ENCODE measurements at places on chromosomes 16 and 17.

DNA sequence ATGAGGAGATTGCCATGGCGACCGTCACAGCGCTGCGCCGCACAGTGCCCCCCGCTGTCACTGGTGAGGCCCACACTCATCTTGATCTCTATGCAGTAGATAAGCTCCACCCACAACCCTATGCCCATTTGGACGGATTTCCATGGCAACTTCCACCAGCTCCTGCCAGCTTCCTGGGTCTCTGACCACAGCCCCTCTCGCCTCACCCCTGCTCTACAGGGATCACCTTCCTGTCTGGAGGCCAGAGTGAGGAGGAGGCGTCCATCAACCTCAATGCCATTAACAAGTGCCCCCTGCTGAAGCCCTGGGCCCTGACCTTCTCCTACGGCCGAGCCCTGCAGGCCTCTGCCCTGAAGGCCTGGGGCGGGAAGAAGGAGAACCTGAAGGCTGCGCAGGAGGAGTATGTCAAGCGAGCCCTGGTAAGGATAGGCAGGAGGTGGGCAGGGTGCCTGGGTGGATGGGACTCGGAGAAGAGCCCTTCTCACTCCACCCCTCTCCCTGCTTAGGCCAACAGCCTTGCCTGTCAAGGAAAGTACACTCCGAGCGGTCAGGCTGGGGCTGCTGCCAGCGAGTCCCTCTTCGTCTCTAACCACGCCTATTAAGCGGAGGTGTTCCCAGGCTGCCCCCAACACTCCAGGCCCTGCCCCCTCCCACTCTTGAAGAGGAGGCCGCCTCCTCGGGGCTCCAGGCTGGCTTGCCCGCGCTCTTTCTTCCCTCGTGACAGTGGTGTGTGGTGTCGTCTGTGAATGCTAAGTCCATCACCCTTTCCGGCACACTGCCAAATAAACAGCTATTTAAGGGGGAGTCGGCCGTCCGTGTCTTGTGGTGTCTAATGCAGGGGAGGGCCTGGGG, 4.3 kb downstream of the ALDOA start:
- no peak for DNase-seq

DNA sequence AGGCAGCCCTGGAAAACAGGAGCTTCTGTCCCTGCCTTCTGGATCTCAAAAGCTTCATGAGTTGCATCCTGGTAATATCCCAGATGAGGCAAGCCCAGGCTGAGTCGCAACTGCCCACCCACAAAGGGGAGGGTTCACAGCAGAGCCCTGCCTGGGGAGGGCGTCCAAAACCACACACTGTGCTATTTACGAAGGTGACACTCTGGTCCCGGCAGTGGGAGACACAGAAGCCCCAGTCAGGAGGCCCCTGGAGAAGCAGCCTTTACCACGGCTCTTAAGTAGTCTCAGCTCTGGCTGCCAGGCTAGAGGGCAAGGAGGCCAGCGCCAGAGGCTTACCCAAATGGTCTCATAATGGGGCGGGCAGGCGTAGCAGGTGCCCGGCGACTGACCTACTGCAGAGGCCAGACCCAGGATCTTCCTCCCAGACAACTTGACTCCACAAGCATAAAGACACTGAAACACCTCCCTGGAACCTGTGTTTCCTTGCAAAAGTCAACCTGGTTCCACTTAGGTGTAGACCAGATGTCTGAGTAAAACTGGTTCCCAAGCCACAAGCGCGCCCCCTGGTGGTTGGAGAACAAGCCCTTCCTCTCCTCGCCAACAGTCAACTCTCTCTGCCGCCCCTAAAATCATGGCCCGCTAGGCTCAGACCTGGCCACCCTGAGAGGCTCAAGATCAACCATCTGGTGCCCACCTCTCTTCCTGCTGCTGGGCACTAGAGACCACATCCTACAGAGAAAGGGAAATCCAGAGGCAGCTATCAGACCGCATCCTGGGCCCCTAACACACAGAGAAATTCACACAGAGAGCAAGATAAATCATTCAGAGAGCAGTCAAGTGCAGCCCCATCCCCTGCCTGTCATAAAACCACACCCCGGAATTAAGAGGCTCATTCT, 5.2 kb downstream of the AXIN2 start:
- peak; percentile 70 for DNase-seq

GRCh38 chr17:39239640-39240314, 14.0 kb upstream of the STAC2 start:
- no peak for DNase-seq

DNA sequence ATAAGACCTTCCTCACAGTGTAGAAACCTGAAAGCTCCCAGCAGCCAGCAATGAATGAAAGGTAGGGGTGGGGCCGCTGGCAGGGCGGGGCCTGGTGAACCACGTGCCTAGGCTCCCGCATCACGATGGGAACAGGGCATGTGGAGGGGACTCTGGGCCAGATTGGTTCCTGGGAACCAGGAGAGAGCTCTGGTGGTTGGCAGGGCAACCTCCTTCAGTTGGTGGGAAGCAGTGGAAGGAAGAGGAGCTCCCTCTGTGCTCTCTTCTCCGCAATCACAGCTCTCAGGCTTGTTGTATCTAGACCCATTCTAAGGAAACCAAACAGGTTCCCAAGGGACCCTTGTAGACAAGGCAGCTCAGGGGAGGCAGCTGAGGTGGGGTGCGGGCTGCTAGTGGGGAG, 10.5 kb downstream of the GGA2 start:
- DNase-seq: no peak

DNA sequence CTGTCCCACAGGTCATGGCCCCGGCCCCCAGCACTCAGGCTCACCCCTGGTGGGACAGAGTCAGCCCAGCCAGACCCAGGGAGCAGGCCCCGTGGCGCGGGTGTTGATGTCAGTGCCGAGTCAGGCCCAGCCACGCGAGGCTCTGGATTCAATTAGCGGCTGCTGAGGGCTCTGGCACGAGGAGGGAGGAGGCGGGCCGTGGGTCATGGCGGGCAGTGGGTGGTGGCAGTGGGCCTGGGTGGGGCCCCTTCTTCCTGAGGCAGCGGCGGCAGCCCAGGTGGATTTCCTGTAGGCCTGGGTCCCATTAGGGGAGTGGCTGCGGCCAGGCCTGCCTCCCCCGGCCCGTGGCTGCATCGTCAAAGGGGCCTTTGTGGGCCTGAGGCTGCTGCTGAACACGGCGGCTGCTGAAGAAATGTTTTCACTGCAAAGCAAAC, 12.9 kb downstream of the VASN start:
- no peak for DNase-seq

GRCh38 chr17:8791910-8792270, 7.3 kb downstream of the MFSD6L start:
- no peak for DNase-seq

- DNase-seq: no peak
Measured at GRCh38 chr16:85916141-85916890, 17.4 kb downstream of the IRF8 start.

DNA sequence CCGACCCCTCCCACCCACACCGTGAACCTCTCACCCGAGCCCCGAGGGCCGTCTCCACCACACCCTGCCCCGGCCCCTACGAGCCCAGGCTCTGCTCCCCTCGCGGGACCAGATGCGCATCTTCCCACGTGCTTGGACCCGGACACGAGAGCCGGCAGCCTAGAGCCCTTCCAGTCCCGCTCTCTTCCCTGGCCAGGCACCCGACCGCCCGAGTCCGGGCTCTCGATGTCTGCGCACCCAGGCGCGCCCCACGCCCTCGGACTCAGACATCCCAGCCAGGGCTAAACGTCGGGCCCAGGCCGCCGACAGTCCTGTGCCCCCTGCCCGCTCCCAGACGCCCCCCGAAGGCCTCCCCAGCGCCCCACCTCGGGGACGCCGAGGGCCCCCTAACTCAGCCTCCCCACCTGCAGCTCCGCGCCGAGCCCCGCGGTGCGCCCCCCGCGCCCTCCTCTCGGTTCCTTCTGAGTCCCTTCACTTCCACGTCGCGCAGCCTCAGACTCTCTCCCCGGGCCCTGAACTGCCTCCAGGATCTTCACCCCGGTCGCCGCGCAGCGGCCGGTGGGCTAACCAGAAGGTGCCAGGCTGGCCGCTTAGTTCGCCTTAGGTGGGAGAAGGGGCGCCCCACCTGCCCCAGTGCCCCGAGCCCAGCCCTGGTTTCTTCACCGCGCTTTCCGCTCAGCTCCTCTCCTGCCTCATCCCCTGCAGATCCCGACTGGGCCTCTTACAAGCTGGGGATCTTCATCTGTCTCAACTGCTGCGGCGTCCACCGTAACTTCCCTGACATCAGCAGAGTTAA, 688 bp downstream of the ADAP2 start:
- DNase-seq: no peak

GRCh38 chr16:85338989-85339685, 226.9 kb upstream of the CIBAR2 start:
- no peak for DNase-seq

DNA sequence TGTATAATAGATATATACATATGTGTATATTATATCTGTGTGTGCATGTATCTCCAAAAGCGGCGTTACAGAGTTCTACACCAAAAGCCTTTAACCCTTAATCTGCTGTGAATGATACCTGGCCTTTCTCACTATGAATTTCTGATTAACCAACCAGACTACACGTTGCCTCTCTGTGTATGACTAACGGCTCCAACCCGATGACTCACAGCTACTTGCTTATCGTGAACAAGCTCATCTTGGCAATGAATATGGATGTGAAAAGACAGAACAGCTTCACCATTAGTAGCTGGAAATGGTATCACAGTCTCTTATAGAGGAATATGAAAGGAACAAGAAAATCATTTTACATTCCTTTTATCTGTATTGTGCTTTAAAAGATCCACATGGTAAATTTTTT, 23.8 kb upstream of the ARHGAP44 start:
- DNase-seq: peak; percentile 31

GRCh38 chr17:75361996-75362395, 43.5 kb downstream of the GRB2 start:
- DNase-seq: no peak

GRCh38 chr17:28488533-28489276, 15.3 kb downstream of the SLC13A2 start:
- no peak for DNase-seq

DNA sequence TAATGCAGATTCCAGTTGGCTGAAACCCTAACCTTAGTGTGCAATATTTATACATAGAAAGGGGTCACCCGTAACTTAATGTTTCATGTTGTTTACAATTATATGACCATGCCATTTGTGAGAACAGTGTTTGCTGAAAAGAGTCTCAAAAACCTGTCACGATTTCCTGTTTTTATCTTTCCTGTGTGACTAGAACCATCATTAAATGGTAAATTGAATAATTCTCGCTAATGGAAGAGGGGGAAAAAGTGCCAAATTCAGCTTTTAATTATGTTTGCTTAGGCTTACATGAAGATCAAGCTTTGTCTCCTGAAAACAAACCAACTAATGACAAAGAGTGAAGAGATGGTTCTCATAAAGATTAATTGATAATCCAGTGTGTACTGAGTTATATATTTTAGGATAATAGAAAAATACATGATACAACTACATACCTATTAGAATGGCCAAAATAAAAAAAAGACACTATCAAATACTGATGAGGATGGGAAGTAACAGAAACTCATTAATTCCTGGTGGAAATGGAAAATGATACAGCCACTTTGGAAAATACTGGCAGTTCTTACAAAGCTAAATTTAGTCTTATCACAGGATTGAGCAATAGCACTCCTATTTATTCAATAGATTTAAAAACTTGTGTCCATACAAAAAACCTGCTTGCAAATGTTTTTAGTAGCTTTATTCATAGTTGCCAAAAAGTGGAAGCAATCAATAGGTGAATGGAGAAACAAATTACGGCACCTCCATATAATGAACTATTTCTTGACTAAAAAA, 141.7 kb downstream of the CDK5R1 start:
- no peak for DNase-seq

DNA sequence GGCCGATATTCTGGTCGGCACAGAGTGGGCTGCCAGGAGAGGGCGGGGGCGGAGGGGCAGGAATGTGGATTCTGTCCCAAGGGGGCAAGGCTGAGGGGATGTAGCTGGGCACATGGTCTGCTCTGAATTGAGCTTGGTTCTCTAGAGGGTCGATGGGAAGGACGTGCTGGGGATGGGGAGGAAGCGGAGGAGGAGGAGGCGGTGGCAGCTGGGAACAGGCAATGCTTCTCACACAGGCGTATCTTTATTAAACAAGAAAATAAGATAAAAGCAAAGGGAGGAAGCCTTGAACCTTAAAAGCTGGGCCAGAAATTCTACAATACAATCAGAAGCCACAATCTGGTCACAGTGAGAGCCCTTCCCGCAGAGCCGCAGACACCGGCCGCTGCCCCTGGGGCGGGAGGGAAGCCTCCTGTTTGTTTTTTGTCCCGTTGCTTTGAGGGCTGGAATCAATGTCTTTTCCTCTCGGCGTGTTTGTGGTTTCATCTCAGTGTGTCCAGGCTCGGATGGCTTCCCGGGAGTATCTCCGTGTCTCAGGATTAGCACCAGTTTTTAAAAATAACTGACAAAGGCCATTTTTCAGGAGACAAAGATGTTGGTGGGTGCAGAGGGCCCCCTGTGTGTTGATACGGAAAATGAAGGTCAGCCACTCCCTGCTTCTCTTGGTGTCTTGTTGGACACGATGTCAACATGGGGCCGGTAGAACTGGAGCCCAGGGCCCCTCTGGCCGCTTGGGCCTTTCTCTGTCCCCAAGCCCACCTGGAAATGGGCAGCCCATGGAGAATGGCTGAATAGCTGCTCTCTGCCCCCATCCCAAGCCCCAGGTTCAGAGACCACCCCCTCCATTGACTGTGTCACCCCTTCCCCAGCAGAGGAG, 12.3 kb upstream of the SLC7A5 start:
- DNase-seq: no peak

- no peak for DNase-seq
Measured at GRCh38 chr16:12160249-12160648, 183.7 kb downstream of the SNX29 start.

GRCh38 chr17:28484296-28484695, 10.9 kb downstream of the SLC13A2 start:
- no peak for DNase-seq

DNA sequence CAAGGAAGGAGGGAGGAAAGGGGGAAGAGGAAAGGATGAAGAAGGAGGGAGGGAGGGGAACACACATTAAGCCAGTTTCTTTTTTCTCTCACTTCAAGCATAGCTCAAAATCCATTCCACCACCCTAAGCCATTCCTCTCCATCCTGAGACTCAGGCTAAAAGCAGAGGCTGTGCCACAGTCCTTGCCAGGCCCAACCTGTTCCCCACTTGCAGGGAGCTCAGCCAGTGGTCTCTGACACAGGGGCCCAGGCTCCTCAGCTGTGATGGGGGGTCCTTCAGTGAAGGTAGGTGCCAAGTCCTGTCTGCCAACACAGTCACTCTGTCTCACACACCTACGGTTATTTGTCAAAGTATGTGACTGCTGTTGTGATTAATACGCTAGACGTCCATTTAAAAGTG, 44.6 kb downstream of the SDK2 start:
- no peak for DNase-seq

DNA sequence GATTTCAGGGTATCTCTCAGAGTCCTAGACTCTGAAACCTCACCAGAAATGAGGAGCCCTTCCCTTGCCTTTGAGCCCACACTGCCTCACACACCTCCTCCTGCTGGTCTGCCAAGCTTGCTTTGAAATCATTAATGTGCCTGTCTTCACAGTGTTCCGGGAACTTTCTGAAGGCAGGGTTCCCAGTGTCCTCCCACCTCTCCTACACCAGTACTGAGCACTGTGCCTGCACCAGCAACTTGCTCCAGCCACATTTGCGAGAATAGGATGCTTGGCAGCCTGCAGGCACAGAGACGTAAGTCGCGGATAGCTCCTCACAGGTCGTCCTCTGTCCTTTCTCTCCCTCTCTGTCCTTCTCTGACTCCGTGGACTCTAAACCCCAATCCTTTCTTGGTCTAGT, 408.4 kb upstream of the EEF2KMT start:
- DNase-seq: peak; percentile 49
